ENCODE measurements at places on chromosomes 1 and 21.

DNA sequence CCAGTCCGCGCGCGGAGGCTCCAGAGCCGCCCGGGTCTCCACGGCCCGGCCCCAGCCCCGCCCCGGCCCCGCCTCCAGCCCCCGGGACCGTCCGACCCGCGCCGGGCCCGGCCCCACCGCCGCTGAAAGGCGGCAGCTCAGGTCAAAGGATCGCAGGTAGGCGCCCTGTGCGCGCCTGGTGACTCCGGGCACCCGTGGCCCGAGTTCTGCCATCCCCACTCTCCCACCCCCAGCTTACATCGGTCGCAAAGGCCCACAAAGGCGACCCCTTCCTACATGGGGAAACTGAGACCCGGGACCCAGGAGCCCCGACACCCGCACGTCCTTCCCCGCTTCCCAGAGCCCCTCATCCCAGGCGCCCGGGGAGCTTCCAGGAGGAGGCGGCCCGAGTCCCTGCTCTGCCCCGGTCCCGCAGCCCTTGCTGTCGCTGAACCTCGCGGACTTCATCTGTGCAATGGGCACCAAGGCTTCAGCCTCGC lies at the start of gene TMEM200B:
Gene TMEM200B (minus strand): TSS at position 17 of the 479 bp plus-strand sequence. CDS start 2,075 bp downstream, outside the sequence.
- no peak for DNase-seq

DNA sequence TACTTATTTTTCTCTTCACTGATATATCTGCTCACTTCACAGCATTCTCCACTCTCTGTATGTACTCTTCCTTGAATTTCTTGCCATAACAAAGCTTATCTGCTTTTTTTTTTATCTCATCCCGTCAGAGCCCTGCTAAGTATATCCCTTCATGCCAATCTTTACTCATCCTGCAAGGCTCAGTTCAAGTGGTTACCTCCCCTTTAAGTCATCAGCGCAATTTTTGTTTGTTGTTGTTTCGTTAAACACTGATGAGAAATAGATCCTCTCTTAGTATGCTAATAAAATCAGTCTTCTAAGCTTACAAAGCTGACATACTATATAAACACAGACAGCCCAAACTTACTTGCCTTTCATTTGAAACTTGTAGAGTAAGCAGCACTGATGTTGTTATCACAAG lies 17.8 kb downstream of the COL24A1 start:
- DNase-seq: no peak

DNA sequence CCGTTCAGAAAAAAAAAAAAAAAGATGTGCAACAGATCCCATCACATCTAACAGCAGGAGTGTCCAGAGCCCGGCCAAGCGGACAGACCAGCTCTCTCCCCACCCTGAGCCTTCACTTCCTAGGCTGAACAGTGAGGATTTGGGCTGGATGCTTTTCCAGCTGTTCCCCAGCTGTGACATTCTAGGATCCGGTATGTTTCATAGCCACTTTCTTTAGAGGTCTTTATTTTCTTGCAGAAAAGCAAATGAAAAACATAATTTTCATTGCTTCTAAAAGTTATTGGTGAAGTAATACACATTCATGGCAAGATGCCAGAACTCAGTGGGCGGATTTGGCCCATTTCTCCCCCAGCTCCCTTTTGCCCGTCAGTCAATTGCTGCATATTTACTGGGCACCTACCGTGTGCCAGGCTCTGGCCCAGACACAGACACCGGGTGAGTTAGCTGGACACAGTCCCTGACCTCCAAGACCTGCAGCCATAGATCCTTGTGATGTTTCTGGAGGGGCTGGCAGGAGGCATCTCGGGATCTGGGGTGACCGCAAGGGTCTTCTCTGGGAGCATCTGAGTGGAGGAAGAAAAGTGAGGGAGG lies 213.7 kb upstream of the VAMP3 start:
- DNase-seq: no peak

DNA sequence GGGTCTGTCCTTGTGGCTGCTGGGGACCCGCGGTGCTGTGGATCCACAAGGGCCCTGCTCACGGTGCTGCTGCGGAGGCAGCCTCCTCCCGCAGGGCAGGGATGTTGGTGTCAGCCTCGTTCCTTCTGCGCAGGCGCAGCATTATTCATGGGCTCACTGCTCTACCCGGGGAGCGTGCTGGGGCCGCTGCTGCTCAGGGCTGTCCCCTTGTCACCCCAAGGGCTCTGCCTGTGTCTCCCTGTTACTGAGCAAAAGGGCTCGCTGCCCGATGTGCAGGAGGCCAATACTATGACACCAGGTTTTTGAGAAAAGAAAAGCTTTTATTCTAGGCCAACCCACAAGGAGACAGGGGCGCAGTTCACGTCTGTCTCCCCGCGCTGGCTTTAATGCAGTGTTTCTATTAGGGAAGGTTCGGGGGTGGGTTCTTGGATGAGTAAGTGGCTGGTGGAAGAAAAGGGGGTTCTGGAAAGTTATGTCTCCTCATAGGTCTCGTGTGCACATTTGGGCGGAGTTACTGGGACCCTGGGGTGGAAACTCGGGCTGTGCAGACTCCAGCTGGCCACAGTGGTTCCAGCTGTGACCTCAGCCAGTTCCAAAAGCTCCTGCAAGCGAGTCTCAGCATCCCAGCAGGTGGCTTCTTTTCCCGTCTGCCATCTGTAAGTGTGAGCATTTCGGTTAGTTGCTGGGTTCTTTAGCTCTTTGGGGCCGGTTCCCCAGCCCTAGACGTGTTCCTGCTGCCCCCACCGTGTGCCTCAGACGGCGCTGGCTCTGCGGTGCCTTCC lies 40.8 kb upstream of the LRRC3 start:
- no peak for DNase-seq

DNA sequence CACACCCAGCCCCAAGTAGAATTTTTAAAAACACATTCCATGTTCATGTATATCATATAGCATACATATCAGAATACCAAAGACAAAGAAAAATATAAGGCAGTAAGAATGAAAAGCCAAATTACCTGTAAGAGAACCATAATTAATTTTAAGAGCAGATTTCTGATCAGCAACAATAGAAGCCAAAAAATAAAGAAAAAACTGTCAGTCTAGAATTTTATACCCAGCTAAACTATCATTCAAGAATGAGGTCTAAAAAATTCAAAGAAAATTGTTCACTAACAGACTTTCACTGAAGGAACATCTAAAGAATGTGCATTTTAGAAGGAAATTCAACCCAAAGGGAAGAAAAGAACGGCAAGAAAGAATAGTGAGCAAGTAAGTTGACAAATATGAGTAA lies 10.6 kb upstream of the FUCA1 start:
- DNase-seq: no peak

DNA sequence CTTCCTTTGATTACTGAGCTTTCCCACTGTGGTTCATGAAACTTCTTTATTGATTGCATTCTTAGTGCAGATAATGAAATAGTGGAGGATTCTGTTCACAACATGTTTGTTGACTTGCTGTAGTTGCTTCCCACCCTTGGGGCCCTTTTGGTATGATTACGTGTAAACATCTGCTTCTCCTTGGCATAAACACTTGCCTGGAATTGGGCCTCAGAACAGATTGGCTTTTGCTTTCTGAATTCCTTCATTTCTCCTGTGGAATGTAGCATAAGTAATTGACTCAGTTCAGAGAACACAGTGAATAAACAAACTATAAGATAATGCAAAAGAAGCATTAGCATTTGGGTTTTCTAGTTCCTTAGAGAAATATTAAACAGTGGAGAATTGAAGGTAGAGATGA lies 59.5 kb upstream of the LAMC2 start:
- DNase-seq: no peak

GRCh38 chr1:206891412-206891811 lies 5.8 kb upstream of the IL24 start:
- no peak for DNase-seq

GRCh38 chr1:31573261-31573660 lies 3.1 kb upstream of the TINAGL1 start:
- DNase-seq: no peak

GRCh38 chr1:198686069-198686728 lies 47.4 kb downstream of the PTPRC start:
- DNase-seq: peak; percentile 41

GRCh38 chr1:159208175-159208825 lies 3.6 kb downstream of the ACKR1 start:
- DNase-seq: no peak

- no peak for DNase-seq
Measured at GRCh38 chr1:3226701-3227350, 157.8 kb downstream of the PRDM16 start.

DNA sequence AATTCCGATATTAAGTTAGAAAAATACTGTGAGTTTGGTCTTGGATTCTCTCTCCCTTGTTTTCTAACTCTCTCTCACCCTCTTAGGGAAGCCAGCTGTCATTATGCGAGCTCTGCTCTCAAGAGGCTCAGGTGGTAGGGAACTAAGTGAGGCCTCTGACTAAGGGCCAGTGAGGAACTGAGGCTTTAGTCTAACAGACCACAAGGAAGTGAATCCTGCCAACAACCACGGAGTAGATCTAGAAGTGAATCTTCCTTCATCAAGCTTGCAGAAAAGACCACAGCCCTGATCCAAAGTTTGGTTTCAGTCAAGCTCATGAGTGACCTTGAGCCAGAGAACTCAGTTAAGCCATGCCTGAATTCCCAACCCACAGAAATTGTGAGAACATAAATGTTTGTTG lies 180.1 kb upstream of the PRMT6 start:
- DNase-seq: no peak

GRCh38 chr1:109312978-109313775 lies 6.4 kb upstream of the MYBPHL start:
- no peak for DNase-seq

DNA sequence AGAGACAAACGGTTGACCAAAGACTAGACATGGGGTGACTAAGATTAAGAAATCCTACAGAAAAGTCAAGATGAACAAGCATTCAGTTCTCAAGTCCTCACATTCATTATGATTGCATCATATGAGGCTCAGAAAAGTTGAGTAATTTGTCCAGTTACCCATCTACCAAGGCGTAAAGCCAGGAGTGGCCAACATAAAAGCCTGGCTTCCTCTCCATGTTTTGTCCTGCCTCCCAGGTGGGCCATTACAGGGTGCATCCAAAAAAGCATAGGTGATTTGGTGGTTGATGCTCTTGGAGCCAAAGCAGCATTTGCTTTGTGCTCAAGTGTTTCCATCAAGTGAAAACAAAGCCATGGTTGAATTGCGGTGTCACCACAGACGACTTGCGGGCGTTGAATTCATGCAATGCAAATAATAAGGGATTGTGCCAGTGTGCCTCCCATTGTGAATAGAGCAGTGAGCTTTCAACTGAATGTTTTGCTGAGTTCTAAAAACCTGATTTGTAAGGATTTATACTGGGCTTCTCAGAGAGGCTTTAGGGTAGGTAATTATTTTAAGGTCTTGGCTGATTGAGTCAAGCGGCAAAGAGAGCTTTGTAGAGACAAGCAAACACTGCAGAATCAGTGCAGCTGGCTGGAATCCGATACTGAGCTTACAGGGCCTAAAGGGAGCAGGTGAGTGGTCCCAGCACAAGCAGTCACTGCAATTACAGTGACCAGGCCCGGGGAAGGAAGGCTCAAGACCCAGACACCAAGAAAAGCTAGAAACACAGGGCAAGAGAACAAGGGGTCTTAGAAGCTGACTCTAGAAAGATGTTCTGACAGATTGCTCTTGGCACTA lies 54.1 kb downstream of the KCNJ15 start:
- DNase-seq: no peak

- no peak for DNase-seq
Measured at GRCh38 chr1:64865105-64865757, 101.1 kb downstream of the JAK1 start.

- DNase-seq: no peak
Measured at GRCh38 chr1:229028987-229029878, 241.7 kb upstream of the RAB4A start.

All from hematopoietic multipotent progenitor cell treated with erythropoietin and hydrocortisone succinate and interleukin-3 and kit ligand, for 15 days (in vitro differentiated cells).